Stimulated activated CD8-positive, alpha-beta memory T cell treated with anti-CD3 and anti-CD28 coated beads, Interleukin-15, amount 100 ng/mL, for 24 hours (primary cell): ENCODE measurements at places on chromosomes 3 and 15.

DNA sequence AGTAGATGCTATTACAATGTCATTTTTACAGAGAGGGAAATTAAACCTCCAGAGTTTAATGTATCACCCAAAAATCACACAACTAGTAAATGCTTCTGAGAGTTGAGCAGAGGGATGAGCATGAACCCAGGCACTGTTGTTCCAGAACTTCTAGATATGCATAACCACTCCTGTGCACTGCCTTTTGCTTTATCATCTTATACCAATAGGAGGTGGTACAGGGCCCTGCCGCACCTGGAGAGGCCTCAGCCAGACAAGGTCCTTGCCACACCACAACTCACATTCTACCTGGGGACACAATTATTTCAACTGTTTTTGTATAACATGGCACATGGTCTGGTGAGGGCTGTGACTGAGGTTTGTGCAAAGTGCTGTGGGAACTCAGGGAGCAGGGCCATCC, 78.5 kb upstream of the NTRK3 start:
- DNase-seq, result no peak

- DNase-seq, result no peak
These were observed 56.1 kb upstream of the FGD5 start for GRCh38 chr3:14762701-14763100.

- no peak for DNase-seq
These were observed 6.1 kb upstream of the SFMBT1 start for GRCh38 chr3:53051929-53052328.

DNA sequence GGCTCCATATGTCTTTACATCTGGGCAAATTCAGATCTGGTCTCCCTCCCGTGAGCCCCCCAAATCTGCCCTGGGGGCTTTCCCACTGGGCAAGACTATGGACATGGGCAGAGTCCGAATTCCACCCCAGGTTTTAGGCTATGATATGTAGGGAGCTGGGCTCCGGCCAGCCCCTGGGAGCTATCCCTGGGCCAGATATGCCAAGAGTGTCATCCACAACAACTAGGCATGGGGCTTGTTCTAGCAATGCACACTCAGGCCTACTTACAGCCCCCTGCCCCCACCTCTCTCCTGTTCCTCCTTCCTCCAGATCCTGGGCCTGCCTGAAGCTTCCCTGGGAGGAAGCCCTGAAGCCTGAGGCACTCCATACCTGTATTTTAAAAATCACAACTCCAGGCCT, 622 bp downstream of the XIRP1 start:
- no peak for DNase-seq

- no peak for DNase-seq
These were observed 36.1 kb downstream of the LIPC start for GRCh38 chr15:58467722-58468423.

GRCh38 chr15:63072809-63073277, 30.3 kb downstream of the TPM1 start:
- no peak for DNase-seq

- DNase-seq, result no peak
These were observed 230.8 kb downstream of the CGGBP1 start for GRCh38 chr3:87828046-87828445.

GRCh38 chr3:150351398-150351797, 56.7 kb upstream of the TSC22D2 start:
- DNase-seq, result no peak

DNA sequence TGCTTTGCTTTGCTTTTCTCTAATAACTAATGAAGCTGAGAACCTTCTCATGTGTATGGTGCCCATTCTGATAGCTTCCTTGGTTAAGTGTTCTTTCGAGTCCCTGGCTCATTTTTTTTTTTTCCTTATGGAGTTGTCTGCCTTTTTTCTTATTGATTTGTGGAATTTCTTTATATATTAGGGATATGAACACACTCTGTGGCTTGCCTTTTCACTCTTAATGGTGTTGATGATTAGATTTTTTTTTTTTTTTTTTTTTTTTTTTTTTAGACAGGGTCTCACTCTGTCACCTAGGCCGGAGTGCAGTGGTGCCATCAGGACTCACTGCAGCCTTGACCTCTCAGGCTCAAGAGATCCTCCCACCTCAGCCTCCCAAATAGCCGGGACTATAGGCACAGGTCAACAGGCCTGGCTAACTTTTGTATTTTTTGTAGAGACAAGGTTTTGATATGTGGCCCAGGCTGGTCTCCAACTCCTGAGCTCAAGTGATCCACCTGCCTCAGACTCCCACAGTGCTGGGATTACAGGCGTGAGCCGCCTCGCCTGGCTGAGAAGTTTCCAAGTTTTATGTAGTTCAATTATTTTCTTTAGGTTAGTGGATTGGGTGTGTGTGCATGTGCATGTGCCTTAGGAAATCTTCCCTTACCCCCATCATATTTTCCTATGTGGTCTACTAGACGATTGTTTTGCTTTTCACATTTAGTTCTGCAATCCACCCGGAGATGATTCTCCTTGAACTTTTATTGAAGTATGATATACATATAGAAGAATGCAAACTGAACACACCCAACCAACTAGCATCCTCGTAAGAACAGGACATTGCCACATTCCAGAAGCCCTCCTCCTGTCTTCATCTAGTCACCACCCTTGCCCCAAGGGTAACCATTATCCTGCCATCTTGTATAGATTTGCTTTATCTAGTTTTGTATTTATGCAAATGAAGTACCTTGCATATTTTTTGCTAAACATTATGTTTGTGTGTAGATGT, 1.7 kb upstream of the SNRPA1 start:
- no peak for DNase-seq

- DNase-seq, result no peak
These were observed 34.0 kb upstream of the NPHP3 start for GRCh38 chr3:132756108-132756650.
